Fibroblast of skin of scalp (primary cell): ENCODE measurements at places on chromosomes 12 and 14.

GRCh38 chr14:70036665-70037064 is 152.1 kb downstream of the SLC8A3 start:
- no peak for DNase-seq

GRCh38 chr12:39406262-39406661 is 36.7 kb downstream of the KIF21A start:
- no peak for DNase-seq

DNA sequence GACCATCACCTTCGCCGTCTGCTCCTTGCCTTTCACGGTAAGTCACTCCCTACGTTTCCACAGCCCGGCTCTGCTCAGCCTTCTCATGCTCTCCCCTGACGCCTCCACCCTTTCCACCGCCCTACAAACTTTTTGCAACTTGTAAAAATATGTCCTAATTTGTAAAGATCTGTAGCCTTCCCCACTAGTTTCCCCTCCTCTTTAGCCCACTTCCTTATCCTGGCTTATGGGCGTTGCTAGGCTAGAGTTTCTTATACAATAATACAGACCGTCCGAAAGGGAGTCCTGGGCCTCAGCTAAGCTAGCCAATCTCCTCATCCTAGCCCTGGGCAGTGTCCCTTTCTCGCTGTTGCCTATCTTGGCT is 1.2 kb downstream of the PTGER2 start:
- no peak for DNase-seq

GRCh38 chr14:87231336-87232026 is 761.5 kb downstream of the GALC start:
- peak; percentile 46 for DNase-seq

GRCh38 chr12:87259391-87259790 is 769.8 kb downstream of the C12orf50 start:
- no peak for DNase-seq

GRCh38 chr12:108815875-108816594 is 41.3 kb downstream of the SSH1 start:
- no peak for DNase-seq

DNA sequence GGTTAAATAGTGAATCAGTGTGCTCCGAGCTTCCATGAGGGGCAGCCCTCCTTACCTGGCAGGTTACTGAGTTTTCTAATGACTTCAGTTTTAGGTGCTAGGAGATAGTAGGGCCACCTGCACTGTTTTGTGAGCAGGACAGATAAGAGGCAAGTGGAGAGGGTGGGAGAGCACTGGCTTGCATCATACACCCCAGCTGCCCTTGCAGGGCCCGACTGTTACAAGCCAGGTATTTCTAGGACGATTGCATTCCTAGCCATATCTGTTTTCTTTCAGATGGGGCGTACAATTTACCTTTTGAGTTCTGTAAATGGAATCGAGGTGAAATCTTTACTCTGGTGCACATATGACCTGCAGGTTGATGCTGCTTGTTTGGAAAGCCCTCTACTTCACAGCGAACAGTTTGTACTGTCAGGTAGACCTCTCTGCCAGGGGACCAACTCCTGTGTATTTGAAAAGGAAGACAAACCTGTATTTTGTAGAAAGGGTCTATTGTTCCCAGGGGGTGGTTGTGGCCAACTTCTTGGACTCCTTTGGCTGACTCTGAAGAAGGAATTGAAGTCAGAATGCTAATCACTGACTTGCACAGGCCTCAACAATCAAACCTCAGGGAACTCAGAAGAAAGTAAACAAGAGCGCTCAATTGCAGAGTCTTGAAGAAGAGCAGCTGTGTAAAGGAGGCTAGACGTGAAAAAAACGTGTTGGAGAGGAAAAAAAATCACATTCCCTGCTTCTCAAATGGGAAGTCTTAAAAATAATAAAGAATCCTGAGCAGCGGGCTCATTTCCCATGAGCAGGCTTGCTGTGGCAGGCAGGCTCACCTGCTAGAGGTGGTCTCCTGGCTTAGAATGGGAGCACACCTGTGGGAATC is 57.3 kb downstream of the ETV6 start:
- DNase-seq = no peak

DNA sequence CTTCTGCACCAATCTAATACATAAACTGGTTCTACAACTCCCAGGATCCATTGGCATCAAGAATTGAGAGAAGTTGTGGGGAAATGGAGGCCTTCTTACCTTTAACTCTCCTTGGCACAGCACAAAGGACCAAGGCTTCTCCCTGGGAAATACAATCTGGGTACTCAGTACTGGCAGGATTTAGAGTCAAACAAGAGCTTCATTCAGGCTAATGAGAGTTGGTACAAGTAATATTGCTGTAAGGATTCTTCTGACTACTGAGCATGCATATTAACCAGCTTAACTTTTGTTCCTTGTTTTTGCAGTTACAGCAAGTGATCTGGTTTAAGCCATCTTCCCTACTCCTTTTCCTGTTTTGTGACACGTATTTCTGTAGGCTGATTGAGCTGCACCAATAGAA is 76.2 kb upstream of the FERMT2 start:
- no peak for DNase-seq
